ENCODE measurements at places on chromosomes 13 and 19.

DNA sequence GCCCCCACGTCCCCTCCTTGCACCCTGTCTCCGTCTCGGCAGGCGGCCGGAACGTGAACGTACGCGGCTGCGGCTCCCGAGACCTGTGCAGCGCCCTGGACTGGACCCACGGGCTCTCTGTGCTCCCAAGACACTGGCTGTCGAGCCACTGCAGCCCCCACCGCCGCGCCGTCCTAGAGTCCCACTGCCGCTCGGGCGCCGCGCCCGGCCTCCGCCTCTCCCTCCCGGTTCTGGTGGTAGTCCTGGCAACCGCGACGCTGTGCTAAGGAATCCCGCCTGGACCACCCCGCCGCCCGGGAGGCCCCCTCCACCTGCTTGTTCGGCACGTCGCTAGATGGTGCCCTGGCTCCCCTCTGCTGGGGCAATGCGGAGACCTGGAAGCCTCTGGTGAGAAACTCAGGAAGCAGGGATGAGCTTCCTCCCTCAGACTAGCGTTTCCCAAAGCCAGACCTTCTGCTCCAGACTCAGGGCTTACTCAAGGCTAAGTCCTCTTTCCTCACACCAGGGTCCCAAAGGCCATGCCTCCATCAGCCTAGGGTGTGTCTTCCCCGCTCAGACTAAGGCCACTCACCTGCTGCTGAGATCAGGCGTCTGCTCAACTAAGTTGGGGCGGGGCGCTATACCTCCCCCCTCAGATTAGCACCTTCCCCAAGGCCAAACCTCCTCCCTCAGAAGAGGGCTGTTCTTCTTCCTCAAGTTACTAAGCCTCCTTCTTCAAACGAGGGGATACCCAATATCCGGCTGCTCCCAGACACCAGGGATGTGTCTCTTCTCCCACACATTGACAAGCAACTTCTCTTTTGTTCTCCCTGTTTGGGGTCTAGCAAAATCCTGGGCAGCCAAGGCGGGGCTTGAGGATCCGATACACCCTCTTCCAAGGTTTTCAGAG, 16.1 kb upstream of the IRGC start:
- DNase-seq, result no peak

GRCh38 chr13:19634256-19634740, 839 bp downstream of the MPHOSPH8 start:
- DNase-seq, result no peak

- no peak for DNase-seq
Measured at GRCh38 chr13:21938168-21938567, 267.3 kb downstream of the FGF9 start.

DNA sequence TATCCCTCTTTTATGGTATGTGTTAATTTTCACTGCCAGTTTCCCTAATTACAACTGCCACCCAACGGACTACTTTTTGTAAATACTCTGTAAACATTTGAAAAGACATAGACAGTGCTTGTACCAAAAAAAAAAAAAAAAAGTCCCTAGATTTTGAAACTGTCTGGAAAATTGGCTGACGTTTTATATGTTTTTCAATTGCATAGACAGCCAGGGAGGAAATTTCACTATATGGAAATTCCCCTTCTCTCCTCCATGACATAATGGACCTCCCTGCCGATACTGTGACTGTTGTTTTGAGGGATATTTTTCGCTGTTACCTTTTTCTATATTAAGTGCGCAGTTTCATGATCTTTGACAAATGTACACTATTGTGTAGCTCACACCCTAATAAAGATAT, 43.4 kb downstream of the C13orf42 start:
- no peak for DNase-seq

- DNase-seq, result no peak
Measured at GRCh38 chr13:112842931-112843391, 126.1 kb upstream of the MCF2L start.

DNA sequence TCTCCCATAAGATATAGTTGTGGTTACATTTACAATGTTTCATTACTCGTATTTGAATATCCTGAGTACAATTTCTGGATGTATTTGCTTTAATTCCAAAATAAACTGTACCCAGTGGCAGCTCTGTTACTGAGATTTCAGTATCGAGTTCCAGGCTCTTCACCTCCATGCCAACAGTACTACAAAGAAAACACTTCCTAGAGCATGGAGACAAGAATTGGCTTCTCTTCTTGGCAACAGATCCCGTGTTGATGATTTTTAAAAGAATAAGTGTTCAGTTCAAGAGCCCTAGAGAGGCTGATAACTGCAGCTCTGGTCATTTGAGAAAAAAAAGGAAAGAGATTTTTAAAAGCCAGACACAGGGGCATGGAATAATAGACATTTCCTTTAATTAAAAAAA, 302.8 kb downstream of the EFNB2 start:
- no peak for DNase-seq

DNA sequence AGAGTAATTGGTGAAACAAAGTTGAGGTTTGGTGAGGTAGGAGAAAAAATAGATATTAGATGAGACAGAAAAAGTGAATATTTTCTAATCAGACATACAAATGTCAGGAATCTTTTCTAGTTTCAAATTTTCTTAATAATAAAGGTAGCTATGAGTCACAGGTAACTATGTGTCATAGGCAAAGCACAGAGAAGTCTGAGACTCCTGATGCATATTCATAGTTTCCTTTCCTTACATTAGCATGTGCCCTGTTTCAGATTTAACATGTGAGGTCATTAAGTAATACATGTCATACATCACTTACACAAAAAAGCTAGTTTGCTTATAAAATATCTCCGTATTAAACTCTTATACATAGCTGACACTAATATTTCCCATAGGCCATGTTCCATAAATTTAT, 1141.3 kb upstream of the PCDH20 start:
- no peak for DNase-seq

GRCh38 chr19:11102944-11103343, 13.7 kb downstream of the LDLR start:
- no peak for DNase-seq

- no peak for DNase-seq
Measured at GRCh38 chr13:26133286-26133685, 81.5 kb upstream of the SHISA2 start.

Measured in SW 1271 (cell line).